ENCODE measurements at places on chromosomes 4 and X. TPM values are rescaled to one million over a fixed set of nuclear protein-coding genes. Genes with fewer than 3 reads are reported as not detected.

GRCh38 chr4:139511320-139511719, 44.7 kb downstream of the SETD7 start:
- no peak overlapping the region for H3K27ac ChIP-seq
- DNase-seq: no peak
- H3K27me3 ChIP-seq: no peaks in the 10 kb centered on the region

- H3K4me3 ChIP-seq: no peak overlapping the region
- DNase-seq: no peak
- H3K27ac ChIP-seq: no peak overlapping the region
- no peaks in the 10 kb centered on the region for H3K36me3 ChIP-seq
- H3K27me3 ChIP-seq: peaks cover 15% of the 10 kb centered on the region
Measured at GRCh38 chr4:5110901-5111300, 59.6 kb downstream of the STK32B start.

DNA sequence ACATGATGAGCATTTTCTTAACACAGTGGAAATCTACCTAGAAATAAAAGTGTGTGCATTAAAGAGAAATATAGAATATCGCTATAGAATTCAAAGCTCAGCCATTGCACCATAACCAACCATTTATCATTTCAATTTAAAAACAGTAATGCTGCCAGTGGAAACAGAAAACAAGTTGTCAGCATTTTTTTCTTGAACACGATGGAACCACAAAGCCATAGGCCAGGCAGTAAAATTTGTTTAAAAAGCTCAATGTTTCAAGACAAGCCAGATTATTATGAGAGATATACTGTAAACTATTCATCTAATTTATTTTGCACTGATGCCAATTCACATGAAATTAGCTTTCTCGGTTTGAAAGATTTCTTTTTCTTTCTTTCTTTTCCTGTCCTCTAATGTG, 46.7 kb upstream of the NRK start:
- no peaks in the 10 kb centered on the region for H3K4me1 ChIP-seq
- no peaks in the 10 kb centered on the region for H3K27me3 ChIP-seq
- no peak overlapping the region for H3K4me3 ChIP-seq
- H3K36me3 ChIP-seq: no peaks in the 10 kb centered on the region

- H3K36me3 ChIP-seq: peaks cover 43% of the 10 kb centered on the region
- no peak overlapping the region for H3K4me3 ChIP-seq
- no peaks in the 10 kb centered on the region for H3K27me3 ChIP-seq
- DNase-seq: peak; percentile 69
- peaks cover 86% of the 10 kb centered on the region for H3K4me1 ChIP-seq
- H3K27ac ChIP-seq: peak overlapping the region; percentile 81
Measured at GRCh38 chr4:40247350-40247749, 50.5 kb downstream of the RHOH start.

GRCh38 chr4:57679969-57680368, 569.8 kb upstream of the IGFBP7 start:
- DNase-seq: no peak
- no peaks in the 10 kb centered on the region for H3K4me1 ChIP-seq
- H3K4me3 ChIP-seq: no peak overlapping the region
- no peaks in the 10 kb centered on the region for H3K27me3 ChIP-seq
- no peaks in the 10 kb centered on the region for H3K36me3 ChIP-seq

Gene MID2
- 8.6 TPM for total RNA-seq

Gene CD40LG
- total RNA-seq: 121 TPM
